Neural crest cell (in vitro differentiated cells): ENCODE measurements at places on chromosomes 12 and 14.

- no peak for DNase-seq
These were observed 509.3 kb upstream of the CCDC196 start for GRCh38 chr14:65976761-65977404.

DNA sequence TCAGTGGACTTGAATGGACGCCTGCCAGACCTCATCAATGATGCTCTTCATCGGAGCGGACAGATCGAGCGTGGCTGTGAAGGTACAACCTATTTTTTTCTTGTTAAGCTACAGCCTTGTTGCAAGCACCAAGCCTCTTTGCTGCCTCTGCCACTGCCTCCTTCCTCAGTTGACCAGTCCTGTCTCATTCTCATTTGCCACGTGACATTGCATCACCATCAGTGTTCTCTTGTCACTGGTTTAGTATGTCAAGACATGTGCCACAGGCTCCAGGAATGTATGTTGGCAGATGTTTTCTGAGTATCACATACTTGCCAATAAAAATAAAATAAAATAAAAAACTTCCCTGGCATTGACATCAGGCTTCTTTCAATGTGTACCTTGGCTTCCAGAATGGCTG is 798.1 kb downstream of the NRXN3 start:
- DNase-seq = no peak

DNA sequence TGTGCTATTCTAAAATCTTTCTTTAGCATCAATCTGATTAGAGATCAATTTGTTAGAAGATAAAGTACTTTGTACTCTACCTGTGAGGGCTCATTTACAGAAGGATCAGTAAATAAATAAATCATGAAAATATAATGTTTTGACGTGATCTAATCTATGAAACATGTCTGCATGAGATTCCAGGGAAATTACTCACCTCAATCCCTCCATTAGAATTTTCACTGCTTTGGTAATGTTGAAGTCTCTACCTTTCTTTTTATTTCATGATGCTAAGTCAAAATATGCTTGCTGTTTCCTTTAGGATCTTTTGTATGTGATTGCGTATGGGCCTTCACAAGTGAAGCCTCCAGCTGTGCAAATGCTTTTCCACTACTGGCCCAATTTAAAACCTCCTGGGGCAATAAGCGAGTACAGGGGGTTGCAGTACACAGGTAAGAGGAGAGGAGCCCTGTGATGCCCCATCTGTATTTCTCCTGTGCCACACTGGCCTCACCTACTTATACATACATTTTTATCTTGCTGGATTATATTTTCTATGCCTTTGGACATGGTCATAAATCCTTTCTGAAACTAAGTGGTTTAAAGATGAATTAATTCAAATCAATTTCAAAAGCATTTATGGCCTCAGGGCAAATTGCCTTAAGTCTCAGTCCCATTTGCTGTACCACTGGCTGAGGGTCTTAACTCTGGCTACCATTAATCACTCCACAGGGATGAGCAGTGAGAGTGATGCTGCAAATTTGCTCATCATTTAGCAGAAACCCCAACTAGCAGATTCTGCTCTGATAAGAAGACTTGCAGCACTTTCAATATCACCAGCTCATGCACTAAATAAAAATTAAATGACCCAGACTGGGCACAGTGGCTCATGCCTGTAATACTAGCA is 66.4 kb downstream of the UNC79 start:
- DNase-seq = no peak

- no peak for DNase-seq
These were observed 153.4 kb downstream of the FUT8 start for GRCh38 chr14:65565948-65566347.

- no peak for DNase-seq
These were observed 46.0 kb upstream of the TCL1A start for GRCh38 chr14:95759941-95760340.

DNA sequence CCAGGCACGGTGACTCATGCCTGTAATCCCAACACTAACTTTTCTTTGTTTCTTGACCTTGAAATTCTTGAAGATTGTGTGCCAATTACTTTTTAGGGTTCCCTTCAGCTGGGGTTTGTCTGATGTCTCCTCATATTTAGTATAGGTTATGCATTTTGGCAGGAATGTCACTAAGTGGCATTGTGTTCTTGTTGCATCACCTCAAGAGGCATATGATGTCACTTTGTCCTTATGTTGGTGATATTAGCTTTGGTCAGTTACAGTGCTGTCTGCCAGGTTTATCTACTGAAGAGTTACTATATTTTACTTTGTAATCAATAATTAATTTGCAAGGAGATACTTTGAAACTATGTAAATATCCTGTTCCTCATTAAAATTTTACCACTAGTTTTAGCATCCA is 61.0 kb upstream of the BTG1 start:
- no peak for DNase-seq
